ENCODE measurements at places on chromosomes 5 and 9. TPM values are rescaled to one million over a fixed set of nuclear protein-coding genes. Genes with fewer than 3 reads are reported as not detected.
A peak's percentile ranks its signal among the peaks of the same experiment; 100 is the strongest.

GRCh38 chr5:68994645-68995044 lies 99.2 kb upstream of the SLC30A5 start:
- no peak for DNase-seq

GRCh38 chr5:135130261-135131215 lies 96.5 kb upstream of the PITX1 start:
- DNase-seq: peak; percentile 65

DNA sequence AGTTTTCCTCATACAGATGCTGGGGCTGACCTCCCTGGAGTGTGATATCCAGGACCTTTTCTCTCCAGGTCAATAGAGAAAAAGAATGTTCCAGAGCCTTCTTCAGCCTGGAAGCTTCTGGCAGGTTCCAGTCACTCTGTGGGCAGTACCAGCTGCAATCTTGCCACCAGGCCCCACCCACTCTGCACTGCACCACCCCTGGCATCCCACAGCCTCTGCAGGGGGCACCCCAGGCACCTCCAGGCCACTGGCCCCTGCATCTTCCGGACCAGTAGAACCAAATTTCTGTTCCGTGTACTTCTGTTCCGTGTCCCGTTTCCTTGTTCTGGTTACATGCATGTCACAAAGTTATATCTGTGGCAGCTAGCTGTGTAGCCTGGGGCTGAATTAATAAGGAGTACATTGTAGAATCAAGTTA lies 83.3 kb upstream of the ZBTB43 start:
- no peak for DNase-seq

DNA sequence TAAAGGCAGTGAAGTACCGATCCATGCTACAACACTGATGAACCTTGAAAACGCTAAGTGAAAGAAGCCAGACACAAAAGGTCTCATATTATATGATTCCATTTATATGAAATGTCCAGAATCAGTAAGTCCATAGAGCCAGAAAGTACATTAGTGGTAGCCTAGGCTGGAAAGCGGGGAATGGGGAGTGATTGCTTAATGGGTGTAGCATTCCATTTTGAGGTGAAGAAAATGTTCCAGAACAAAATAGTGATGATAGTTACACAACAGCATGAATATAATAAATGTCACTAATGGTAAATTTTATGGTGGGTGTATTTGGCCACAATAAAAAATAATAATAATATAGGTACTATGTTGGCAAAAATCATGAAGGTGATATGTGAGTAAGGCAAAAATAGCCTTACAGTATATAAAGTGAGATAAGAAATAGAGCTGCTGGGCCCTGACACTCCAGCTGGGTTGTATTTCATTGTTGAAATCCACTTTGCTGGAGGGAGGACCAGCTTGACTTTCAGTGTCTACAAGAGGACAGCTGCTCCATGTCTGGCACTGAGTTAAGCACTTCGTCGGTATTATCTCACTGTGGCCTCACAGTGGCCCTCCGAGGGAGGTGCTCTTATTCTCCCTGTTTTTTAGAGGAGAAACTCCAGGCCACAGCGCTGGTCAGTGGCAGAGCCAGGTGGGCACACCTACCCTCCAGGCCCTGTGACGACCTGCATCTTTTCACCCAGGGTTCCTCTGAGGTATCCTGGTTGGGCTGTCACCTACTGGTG lies 22.4 kb upstream of the ANGPTL2 start:
- DNase-seq: no peak

DNA sequence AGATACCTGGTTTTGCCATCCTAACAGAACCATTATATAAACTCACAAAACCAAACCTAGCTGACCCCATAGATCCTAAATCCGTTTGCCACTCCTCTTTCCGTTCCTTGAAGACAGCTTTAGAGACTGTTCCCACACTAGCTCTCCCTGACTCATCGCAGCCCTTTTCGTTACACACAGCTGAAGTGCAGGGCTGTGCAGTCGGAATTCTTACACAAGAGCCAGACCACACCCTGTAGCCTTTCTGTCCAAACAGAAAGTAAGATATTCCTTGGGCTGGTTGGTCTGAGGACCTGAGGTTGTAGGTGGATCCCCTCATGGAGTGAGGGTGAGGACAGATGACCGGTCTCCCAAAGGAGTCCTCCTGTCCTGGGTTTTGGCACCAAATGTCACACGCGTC lies 56.7 kb upstream of the NAA35 start:
- no peak for DNase-seq

- DNase-seq: no peak
Observed at GRCh38 chr5:168649306-168649705, 70.1 kb upstream of the PANK3 start.

- DNase-seq: no peak
Observed at GRCh38 chr5:34550247-34550646, 105.9 kb upstream of the RAI14 start.

GRCh38 chr5:115983519-115983918 lies 21.2 kb downstream of the LVRN start:
- DNase-seq: no peak

DNA sequence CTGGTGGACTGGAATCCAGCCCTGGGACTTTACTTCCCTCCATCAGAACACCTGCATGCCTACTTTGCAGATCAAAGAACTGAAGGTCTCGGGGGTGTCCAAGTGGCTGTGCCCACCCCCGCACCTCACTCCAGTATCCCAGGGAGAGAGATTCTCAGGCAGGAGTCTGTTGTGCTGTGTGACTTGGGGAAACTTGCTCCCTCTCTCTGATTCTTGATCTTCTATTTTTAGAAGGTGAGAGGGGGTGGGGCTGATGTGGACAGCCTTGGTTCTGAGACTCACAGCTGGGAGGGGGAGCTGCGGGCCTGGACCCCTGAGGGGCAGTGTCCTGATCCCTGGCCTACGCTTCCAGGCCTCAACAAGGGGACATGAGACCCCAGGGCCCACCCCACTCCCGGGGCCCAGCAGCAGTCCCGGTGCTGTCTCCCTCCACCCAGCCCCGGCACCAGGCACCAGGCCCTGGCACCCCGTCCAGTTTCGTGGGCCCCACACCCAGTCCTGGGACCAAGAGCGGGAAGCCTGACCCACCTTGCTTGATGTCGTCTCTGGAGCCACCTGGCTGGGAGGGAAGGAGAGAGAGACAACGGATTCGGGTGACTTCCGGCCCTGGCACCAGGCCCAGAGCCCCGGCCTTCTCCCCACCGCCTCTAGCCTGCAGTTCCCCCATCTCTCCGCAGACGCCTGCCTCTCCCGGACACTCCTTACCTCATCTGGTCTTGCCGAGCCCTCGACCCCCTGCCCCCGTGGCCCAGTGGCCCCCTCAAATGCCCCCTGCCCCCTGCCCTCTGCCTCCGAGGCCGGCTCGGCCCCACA lies 74.0 kb upstream of the SPTLC1 start:
- DNase-seq: no peak

GRCh38 chr9:112615584-112616266 lies 102.2 kb downstream of the INIP start:
- DNase-seq: no peak

- DNase-seq: no peak
Observed at GRCh38 chr9:5509573-5509972, 758 bp upstream of the PDCD1LG2 start.

DNA sequence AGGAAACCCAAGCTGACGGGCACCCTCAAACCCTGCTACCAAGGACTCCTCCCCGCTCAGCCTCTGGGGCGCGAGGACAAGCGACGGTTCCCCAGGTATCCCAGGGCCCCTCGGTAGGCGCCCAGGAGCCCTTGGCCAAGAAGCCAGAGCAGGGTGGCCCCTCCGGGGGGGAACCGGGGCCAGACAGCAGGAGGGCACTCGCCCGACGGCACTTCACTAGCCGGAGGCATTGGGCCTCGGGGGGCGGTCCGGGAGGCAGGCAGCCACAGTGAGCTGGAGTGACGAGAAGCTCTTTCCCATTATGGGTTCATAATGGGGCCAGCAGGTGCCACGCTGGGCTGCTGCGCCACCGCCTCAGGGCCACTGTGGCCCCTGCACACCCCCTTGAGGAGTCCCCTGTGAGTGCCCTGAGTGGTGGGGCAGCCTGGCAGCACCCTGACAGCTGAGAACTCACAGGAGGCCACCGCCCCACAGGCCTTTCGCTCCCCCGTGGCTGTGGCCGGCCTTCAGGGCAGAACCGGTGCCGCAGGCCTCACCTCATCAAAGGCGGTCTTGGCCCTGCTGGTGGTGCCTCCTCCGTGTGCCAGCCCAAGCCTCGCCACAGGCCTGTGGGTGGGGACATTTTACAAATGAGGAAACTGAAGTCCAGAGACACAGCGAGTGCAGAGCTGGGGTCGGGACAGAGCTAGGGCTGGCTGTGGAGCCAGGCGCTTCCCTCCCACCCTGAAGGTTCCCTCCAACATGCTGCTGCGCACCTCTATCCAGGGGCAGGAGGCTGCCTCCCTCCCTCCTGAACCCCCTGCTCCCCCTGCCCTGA lies 68.7 kb downstream of the PSMB7 start:
- no peak for DNase-seq

DNA sequence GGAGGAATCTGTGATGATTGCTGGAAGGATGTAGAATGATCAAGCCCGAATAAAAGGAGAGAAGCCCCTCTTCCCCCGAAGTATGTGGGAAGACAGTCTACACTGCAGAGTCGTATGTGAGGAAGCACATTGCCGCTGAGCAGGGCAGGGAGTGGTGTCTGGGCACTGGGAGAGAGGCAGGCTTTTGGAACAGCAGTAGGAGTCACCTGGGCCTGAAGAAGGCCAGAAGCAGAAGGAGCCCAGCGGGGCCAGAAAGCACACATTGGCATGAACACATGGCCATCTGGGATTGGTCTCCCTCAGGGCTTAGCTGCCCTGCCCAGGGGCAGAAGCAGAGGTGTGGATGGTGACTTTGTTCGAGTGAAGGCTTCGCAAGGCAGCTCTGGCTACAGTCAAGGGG lies 162.8 kb downstream of the ERCC6L2 start:
- DNase-seq: no peak

GRCh38 chr9:122252796-122253195 lies 11.8 kb downstream of the RBM18 start:
- DNase-seq: no peak

- no peak for DNase-seq
Observed at GRCh38 chr5:149759563-149759962, 29.5 kb downstream of the PPARGC1B start.

GRCh38 chr9:128419061-128419925 lies 1.4 kb upstream of the CERCAM start:
- no peak for DNase-seq

GRCh38 chr5:28779161-28779754 lies 1740.9 kb upstream of the CDH9 start:
- DNase-seq: peak; percentile 39

DNA sequence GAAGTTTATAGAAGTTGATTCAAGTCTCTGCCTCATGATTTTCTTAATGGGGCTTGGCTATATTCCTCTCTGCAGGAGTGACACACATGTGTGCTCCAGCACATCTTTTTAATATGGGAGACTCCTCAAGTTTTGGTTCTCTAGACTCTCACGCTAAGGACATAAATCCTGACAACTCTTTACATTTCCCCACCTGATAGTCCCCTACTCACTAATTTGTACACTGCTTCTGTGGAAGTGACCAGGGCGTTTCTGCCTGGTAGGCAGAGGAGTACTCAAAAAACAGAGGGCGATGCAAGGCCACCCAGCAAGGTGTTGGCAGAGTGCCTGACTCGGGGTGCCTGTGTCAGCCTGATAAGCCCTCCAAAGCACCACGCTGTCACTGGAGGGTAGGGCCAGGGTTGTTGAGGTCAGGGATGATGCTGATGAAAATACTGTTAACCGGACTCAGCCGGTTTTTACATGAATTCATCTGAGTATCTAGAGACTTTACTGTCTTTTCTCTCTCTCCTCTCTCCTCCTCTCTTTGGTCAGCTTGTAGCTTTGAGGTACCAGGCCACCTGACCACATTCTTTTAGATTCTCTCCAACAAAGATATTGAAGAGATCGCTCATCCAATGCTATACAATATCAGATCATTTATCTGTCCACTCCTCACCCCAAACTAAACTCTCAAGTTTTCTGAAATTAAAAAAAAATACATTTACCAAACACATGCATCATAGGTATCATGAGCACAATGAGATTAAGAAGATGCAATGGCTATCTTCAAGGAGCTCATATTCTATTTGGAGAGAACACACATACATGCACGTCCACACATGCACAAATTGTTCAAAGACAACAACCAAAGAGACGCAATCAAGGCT lies 205.2 kb downstream of the PIK3R1 start:
- no peak for DNase-seq

DNA sequence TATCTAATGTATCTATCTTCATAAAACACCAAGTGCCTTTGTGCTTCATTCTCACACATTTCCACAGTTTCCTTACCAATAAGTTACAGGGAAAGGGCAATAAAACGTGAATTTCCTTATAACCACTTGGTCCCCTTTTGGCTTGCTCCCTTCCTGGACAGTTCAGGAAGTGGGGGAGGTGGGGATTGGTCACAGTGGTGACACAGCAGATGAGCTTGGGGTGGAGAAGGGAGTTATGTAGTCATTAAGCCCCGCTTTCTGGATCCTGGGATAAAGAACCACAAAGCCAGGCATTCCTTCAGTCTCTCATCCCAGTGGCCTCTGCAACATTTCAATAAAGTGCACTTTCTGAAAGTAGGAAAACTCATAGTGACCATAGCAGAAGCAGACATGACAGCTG lies 47.1 kb upstream of the FYB1 start:
- DNase-seq: no peak

DNA sequence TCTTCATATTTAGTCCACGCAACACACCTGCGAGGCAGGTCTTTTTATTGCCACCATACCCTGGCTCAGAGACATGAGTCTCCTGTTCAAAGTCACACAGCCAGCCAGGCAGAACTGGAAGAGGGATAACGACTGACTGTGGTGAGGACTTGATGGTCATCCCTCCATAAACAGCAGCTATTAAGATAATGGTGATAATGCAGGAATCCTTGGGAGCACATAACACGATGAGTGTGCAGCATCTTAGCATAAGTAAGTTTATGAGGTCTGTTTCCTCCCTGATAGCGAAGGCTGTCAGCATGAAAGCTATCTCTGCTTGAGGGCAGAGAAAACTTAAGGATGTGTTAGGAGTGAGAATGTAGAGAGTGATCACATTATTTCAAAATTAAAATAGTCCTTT lies 30.9 kb downstream of the KCTD16 start:
- DNase-seq: no peak

SH3GL2 gene
- total RNA-seq: not detected

AK8 gene
- total RNA-seq: not detected

ADAMTS2 gene
- total RNA-seq: not detected

SLC25A25 gene
- total RNA-seq: 12.7 TPM

JAK2 gene
- total RNA-seq: 9.6 TPM

SGCD gene
- total RNA-seq: not detected

CDX1 gene
- total RNA-seq: not detected

DRD1 gene
- not detected for total RNA-seq

RANBP3L gene
- 0.18 TPM for total RNA-seq

HABP4 gene
- total RNA-seq: 1.8 TPM

LMBRD2 gene
- total RNA-seq: 41.2 TPM

NIM1K gene
- total RNA-seq: 9.3 TPM

SPATA31D1 gene
- total RNA-seq: not detected

CEP120 gene
- total RNA-seq: 21.9 TPM

Measured in Karpas-422 (cell line).